ENCODE measurements at places on chromosomes 2 and 18.

- DNase-seq: no peak
Observed at GRCh38 chr2:10863837-10864236, 47.9 kb upstream of the KCNF1 start.

GRCh38 chr2:168245074-168245825 is 2.1 kb downstream of the STK39 start:
- DNase-seq: no peak

DNA sequence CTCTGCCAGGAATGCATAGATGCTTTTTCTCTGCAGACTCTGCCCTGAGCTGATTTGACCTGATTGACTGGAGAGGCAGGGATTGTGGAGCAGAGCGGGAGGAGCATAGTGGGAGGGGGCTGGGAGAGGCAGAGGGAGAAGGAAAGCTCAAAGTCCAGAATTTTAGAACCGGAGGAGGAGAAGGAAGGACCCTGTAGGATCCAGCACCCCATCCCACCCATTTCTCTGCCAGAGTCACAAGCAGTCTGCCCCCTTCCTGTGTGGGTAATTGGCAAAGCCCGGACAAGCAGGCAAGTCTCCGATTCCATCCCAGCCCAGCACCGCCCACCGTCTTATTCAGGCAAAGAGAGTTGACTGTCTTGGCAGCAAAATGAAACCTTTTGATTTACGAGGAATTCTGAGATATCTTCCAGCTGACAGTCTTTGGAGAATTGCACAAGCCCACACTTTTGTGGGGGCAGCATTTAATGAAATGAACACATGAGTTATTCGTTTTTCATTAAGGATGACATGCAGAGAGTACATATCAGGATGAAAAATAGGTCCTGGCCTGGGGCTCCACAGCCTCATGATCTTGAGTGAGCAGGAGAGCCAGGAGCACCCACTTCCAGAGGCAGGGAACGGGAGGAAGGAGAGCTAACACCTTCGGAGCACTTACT is 103.1 kb downstream of the MCFD2 start:
- no peak for DNase-seq

DNA sequence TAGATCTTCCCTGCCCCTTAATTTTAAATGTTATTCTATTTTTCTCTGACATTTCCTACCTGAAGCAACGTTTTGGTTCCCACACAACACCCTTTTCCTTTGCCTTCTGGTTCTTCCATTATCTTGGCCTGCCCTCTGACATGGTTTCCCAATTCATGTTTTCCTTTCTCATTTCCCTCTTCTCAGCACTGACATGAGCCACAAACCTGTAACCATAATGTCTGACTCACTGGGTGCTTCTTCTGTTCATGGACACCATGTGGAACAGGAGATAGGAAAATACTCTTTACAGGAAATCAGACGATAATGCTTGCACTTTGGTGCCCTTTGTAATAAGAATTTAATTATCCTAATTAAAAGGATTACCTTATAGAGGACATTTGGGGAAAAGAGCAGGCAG is 142.0 kb downstream of the ZEB2 start:
- DNase-seq: no peak

DNA sequence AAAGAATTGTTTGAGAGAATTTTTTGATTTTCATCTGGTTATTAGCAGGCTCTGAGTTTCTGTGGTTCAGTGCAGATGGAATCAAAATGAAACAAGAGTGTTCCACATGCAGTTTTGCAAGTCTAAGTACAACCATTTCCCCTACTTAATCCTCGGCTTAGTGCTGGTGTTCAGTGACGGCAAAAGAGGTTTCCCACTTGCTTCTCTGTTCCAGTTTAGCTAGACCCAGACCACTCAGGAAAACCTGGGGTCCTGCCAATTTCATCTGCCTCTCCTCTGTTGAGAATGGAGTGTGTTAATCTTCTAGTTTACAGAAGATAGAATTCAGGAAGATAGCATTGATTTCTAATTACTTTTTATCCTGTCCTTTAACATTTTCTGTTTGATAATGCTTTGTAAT is 996.2 kb upstream of the FANCL start:
- DNase-seq: no peak

DNA sequence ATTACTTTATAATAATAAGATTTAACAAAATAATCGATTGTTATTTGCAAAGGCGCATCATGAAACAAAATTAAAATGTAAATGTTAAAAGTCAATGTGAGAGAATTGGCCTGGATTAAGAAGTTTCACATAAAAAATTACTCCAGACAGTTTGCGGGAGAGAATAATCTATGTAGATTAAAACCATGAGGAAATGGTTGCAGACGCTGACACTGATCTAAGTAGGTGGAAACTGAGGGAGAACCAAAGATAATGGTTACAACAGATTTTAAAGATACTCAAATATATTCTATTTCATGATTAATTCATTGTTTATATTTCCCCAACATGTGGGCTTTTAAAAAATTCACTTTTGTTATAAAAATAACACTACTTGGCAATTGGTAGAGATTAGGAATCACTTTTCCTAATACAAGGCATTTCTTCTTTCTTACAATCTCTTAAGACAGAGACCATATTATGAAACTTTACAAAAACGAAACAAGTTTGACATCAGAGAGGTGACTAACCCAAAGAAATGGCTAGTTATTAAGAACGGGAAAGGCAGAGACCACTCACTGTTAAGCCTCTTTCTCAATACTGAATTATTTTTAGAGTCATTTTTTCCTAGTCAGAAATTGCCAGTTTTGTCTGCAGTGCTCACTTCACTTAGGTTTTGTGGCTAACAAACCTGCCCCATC is 1.6 kb downstream of the KANSL1L start:
- DNase-seq: no peak

GRCh38 chr2:44929735-44930273 is 11.7 kb upstream of the SIX3 start:
- DNase-seq: no peak

DNA sequence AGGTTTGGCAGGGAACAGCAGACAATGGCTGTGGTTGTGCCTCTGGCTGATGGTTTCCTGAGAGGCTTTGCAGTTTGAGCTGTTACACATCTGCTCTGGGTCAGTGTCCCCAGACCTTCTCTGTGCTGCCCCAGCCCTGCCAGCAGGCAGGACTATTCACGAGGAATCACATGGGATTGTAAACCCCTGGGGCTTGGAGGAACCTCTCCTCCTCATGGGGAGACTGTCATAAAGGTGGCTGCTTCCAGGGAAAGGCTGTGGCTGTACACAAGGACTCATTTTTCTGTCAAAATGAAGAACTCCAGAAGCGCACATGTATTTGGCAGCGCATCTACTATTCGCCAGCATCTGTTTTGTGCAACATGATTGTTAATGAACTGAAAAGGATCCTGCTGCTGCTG is 142.6 kb upstream of the CYP1B1 start:
- no peak for DNase-seq

GRCh38 chr2:99101697-99102096 is 39.8 kb upstream of the C2orf15 start:
- DNase-seq: no peak

DNA sequence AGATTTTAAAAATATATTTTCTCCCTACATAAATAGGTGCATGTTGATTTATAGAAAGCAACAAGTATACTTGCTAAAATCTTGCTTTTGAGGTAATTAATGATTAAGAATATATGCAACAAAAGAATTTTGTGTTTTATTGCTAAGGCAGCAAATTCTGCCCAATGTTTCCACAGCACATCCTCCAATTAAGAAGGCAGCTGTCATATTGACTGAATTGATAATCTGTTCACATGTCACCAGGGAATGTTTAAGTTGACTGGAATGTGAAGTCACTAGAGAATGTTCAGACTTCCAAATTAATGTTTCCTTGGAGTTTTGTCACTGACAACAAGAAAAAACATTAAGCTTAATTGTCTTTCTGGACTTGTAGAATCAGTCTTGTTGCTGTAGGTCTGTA is 1602.7 kb upstream of the SLC39A10 start:
- DNase-seq: no peak

GRCh38 chr2:190679813-190680591 is 31.1 kb downstream of the NAB1 start:
- peak; percentile 73 for DNase-seq

- no peak for DNase-seq
Observed at GRCh38 chr18:79379931-79380815, 15.6 kb upstream of the NFATC1 start.

DNA sequence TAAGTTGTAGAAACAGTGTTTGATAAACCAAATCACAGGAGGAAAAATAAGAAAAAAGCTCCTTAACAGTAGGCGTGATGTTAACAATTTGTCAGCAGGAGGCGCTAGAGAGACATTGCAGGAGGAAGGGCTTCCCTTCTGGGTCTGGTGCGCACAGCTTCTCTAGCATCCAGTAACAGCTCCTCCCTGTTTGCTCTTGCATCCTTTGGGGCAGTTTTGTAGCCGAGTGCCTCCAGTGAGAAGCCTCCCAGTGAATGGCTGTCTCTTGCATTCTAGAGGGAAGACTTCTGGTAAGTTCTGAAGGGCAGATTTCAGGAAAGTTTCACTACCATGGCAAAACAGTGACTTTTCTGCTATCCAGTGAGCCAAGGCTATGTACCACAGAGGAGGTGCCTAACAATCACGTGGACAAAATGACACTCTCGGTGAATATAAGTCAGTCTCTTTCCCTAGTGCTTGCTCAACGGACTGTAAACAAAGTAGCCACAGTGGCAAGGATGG is 9.5 kb upstream of the ZNF396 start:
- DNase-seq: peak; percentile 68

GRCh38 chr2:64402876-64403275 is 51.1 kb upstream of the LGALSL start:
- DNase-seq: no peak

- no peak for DNase-seq
Observed at GRCh38 chr2:211055438-211055837, 499.0 kb downstream of the CPS1 start.

DNA sequence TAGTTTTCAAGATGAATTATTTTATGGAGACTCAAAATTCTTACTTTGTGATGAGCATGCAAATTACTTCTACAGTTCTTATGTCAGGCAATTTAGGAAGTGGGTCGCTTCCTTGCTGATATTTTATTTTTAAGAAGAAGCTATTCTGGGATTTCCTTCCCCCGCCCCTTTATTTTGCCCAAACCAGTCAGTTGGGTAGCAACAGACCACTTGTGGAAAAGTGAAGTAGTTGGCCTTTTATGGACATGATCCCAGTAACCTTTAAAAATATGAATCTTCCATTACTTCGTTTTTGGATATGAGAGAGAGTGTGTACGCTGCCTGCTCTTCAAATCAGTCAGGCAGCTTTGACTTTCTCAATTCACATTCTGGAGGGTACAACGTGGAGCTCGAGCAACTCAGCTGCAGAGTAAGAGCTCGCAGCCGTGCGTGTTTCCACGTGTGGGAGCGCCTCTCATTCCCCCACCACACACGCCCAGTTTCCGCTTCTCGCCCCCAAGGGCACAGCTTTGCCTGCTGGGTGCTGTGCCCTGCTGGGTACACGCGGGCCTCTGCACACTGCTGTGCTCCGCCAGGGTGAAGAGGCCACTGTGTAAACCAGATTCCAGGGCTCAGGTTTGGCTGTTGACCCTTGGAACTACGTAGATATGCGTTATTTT is 92.6 kb downstream of the ITGB1BP1 start:
- DNase-seq: no peak

DNA sequence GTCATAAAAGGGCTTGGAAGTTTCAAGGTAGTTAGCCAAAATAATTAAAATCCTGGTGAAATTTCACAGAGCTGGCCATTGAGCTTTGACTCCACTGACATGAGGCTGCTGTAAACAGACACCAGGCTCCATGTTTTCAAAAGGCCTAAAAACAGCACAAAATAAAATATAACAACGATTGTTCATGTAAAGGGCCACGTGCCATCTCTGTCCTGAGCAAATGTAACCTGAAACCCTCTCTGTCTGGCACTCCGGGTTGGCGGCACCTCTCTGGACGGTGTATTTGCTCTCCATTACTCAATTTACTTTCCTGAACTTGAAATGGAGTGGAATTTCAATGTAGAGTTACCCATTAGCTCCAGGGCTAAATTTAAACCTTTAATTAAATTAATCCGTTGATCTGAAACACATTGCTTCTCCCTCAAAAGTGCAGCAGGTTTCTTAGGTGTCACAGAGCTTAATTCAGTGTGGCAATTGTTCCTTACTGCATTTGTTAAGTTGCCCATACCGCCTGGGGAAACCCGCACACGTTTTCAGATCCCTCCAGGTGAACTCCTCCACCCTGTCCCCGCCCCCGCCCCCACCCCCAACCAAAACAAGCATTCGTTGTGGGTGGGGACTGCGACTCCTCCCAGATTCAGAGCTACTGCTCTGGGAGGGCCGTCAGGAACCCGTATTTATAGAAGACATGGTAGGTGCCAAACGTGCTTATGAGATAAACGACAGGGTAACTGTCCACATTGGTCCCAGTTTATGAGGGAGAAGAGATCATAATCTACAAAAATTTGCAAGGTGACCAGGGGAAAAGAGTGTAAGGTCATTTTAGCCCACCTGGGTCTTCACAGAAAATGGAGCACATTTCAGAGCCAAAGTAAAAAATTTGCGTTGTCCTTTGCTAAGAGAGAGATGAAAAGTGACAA is 1.2 kb upstream of the CABLES1 start:
- DNase-seq: no peak

- no peak for DNase-seq
Observed at GRCh38 chr2:8505311-8505920, 176.4 kb upstream of the ID2 start.

DNA sequence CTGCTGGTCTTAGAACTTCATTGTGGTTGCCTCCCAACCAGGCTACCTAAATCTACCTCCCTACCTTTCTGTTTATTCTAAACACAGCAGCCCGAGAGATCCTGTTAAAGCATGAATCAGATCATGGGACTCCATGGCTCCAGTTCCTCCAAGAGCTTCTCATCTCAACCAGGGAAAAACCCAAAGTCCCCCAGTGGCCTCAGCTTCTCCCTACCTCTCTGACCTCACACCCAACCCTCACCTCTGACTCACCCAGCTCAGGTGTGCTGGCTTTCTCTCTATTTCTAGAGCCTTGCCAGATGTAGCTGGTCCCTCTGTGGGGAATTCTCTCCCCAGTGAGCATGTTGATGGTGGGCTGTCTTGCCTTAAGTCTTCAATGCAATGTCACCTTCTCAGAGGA is 93.8 kb upstream of the COPS8 start:
- no peak for DNase-seq

GRCh38 chr2:185979546-185980071 is 241.0 kb downstream of the FSIP2 start:
- DNase-seq: no peak

DNA sequence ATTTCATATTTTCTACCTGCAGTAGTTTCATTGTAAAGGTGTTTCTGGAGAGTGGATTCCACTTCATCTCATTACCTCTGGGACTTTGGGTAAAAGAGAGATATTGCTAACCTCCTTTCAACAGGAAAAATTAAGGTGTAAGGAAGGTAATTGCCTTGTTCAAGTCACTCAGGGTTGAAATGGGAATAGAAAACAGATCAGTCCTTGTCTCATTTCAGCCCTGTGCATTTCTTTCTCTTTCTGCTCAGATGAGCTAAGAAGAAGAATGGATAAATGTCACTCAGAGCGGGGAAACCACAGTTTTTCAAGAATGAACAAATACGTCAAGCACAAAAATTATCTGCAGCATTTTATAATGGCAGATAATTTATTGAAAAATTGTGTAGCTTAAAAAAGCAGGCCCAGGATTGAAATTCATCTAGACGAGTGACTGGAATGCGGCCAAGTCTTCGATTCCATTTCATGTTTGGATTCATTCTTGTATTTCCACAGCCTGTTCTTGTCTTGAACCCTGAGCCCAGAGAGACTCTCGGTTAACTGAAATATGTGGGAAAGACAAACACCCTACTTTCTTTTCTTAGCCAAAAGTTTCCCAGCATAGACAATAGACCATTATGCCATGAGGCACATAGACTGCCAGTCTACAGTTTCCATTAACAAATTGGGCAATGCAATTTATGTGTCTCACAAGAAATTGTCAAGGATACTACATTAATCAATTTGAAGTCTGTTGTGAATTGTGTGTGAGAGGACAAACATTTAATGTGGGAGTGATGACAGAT is 107.9 kb downstream of the POLE4 start:
- no peak for DNase-seq

All from activated CD8-positive, alpha-beta memory T cell treated with anti-CD3 and anti-CD28 coated beads for 24 hours (primary cell).